NCI-H2081 treated with DMSO at 0.1 percent for 48 hours (cell line): ENCODE measurements at places on chromosomes 7 and 10.
A peak's percentile ranks its signal among the peaks of the same experiment; 100 is the strongest.

DNA sequence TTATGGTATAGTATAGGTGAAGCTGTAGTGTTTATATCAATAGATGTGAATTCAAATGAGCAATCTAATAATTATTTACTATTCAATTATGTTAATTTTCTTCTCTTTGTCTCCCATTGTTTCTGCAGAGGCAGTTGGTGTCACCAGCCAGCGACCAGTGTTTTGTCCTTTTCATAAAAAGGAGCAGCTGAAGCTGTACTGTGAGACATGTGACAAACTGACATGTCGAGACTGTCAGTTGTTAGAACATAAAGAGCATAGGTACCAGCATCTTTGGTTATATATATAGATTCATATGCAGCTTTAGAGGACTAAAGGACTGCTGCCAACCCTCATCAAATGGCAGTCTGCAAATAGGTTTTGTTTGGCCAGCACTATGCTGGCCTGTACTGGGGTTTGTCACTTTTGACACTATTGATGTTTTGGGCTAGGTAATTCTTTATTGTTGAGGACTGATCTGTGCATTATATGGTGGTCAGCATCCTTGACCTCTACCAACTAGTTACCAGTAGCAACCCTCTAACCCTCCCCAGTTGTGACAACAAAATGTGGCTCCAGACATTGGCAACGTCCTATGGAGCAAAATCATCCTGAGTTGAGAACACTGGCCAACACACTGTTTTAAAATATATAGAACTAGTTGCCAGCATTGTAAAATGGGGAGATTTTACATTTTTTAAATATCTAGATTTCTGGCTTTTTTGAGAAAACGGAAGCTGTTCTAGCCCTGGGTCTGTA, 59.2 kb downstream of the TRIM24 start:
- DNase-seq, result no peak

DNA sequence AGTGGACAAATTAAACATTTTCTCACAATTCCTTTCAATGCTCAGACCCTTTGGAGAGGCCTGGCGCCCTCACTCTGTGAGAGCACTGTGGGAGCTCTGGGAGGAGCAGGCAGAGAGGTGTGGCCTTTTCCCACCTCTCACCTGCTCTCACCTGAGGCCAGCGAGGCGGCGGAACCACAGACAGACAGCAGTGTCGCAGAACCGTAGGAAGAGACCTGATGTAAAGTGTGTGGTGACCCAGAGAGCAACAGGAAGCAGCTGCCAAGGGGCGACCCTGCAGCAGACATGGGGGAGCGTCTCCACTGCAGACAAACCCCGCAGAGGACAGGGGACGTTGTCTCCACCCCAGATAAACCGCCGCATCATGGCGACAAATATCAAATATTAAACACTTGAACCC, 15.6 kb upstream of the PARP12 start:
- no peak for DNase-seq

DNA sequence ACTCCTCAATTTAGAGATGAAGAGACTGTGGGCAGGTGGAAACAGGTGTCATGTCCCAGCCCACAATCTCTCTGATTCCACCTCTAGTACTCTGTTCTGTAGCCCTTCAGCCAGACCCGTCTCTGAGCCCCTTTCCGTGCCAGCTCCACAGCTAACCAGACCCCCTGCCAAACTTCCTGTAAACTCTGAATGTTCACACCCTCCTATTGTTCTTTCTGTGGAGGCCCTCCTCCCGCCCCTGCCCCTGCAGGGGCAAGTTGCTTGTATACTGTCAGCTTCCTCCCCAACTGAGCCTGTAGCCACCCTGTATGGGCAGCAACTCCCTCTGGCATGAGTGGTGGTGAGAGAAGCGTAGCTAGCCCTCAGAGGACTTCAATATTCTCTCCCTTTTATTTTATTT, 520.7 kb downstream of the SORCS3 start:
- no peak for DNase-seq

- no peak for DNase-seq
Measured at GRCh38 chr7:102215711-102216110, 71.0 kb upstream of the SH2B2 start.

DNA sequence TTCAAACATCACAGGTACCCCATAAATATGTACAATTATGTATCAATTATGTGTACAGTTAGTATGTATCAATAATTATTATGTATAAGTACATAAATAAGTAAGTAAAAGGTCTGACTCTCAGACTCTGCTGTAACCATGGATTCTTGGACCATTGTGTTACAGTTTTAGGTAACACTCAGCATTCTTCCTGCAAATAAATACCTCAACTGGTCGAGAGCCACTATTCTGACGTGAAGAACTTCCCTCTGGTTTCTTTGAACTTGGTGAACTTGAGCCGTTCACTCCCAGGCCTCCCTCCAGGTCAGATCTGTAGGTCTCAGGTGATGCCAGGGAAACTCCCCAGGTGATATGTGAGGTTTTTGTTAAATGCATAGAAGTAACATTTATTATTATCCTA, 191.8 kb upstream of the PLXNA4 start:
- DNase-seq, result no peak

DNA sequence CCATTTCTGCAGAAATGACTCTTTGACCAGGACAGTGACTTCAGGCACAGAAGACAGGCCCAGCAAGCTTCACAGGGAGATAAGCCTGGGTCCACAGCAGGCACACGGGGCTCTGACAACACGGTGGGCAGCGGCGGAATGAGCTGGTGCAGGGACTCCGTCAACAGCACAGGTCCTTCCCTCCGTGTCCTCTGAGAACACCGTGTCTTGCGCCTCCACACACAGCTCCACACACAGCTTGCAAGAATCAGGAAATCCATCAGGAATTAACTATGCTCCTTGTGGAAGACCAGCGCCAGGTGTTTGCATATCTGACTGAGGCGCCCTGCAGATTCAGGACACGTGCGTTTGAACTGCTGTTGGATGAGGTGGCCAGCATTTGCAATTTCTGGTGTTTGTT, 39.6 kb downstream of the TCERG1L start:
- DNase-seq, result no peak

GRCh38 chr10:104344219-104344618, 6.0 kb upstream of the ITPRIP start:
- no peak for DNase-seq

- DNase-seq, result no peak
Measured at GRCh38 chr10:103812004-103812403, 43.4 kb downstream of the SH3PXD2A start.

DNA sequence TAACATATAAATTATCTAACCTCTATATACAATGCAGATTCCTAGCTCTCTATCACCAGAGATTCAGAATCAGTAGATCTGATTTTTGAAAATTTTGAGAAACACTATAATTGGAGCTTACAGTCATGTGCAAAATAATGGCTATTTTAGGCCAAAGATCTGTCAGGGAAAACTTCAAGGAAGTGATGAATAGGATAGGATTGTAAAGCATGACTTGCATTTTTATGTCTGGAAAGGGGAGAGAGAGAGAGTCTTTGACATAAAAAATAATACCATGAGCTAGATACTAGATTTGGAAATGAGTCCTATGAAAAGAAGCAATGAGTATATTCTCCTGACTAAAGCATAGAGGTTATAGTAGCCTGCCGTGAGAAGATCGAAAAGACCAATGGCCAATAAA, 181.1 kb downstream of the SDHAF3 start:
- no peak for DNase-seq

- no peak for DNase-seq
Measured at GRCh38 chr7:34327681-34328080, 330.3 kb upstream of the NPSR1 start.

GRCh38 chr10:127991543-127992255, 84.8 kb downstream of the PTPRE start:
- no peak for DNase-seq

- no peak for DNase-seq
Measured at GRCh38 chr10:92750791-92751533, 61.2 kb downstream of the HHEX start.

- no peak for DNase-seq
Measured at GRCh38 chr10:128781637-128782036, 655.4 kb upstream of the MKI67 start.

DNA sequence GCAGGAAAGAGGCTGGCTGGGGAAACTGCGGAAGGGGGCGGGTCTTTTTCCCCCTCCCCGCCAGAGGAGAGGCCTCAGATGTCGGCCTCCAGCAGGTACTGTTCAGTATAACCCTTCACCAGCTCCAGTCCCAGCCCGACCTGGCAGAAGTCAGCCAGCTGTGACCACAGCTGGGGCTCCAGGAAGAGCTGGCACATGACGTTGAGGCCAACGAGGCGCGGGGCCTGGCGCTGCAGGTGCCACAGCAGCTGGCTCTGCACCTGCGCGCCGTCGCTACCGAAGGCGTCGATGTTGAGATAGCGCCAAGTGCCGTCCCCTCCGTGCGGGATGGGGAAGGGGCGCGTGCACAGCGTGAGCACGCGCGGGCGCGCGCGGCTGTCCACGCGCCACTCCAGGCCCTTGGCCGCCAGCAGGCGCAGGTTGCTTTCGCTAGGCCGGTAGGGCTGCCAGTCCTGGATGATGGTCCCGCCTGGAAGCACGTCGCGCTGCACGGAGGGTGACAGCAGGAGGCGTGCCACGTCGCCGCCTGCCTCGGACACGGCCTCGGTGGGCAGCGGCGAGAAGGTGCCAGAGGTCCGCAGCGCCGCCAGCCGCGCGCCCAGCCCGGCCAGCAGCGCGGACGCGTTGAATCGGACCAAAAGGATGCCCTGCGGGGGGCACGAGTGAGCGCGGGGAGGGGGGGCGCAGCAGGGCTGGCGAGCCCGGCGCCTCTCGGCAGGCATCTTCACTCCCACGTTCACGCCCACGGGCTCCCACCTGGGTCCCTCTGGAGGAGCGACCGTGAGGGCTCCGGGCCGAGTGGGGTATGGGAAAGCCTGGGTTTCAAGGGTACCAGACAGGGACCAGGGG, 6.9 kb upstream of the VGF start:
- DNase-seq, result peak; percentile 40

DNA sequence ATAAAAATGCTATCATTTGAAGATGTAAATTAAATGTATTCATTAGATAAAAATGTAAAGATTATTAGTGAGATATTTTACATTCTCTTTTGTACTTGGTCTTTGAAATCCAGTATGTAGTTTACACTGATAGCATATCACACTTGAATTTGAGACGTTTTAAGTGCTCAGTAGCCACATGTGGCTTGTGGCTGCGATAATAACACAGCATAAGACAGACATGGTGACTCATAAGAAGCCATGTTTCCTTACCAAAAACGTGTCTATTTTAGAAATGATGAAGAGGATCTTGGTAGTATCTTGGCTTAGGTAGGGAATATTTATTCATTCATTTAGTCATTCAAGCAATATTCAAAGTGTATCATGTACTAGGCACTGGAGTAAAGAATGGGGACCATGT, 149.3 kb downstream of the POU6F2 start:
- no peak for DNase-seq

DNA sequence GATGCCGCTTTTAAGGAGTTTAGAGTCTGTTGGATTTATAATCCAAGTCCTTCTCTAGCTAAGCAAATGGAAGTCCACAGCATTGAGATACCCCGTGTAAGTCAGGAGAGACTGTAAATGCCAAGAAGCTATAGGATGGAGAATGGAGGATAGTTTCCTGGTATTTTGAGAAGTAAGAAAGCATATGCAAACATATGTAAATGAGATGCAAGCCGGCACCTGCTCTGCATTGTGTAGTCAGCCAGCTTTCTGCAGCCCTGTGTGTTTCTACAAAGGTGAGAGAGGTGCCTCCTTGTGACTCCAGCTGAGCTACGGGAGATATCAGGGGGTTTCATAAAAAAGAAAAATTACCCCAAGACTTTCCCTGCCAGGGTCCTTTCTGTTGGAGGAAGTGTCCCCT, 176.3 kb downstream of the RPS24 start:
- no peak for DNase-seq

DNA sequence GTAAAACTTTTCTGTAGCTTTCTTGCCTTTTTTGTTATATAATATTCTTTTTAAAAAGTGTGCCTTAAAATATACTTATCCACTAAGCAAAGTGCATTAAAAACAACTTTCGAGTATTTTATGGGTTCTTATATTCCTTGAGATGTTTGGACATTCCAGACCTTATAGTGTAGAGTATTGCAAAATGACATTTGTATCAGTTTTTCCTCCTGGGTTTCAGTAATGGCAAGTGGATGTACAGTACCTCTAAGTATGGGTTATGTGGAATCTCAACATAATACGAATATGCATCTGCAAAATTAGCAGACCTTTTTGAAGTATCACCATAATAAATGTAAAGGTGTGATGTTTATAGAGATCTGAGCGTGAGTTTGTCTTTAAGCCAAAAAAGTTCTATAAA, 2.7 kb downstream of the CDK13 start:
- DNase-seq, result no peak

- no peak for DNase-seq
Measured at GRCh38 chr7:117951691-117952280, 78.5 kb upstream of the CTTNBP2 start.

- no peak for DNase-seq
Measured at GRCh38 chr7:157612664-157613561, 276.1 kb downstream of the DNAJB6 start.
